ENCODE measurements at places on chromosomes 16 and 17. TPM values are rescaled to one million over a fixed set of nuclear protein-coding genes. Genes with fewer than 3 reads are reported as not detected.
A peak's percentile ranks its signal among the peaks of the same experiment; 100 is the strongest.

DNA sequence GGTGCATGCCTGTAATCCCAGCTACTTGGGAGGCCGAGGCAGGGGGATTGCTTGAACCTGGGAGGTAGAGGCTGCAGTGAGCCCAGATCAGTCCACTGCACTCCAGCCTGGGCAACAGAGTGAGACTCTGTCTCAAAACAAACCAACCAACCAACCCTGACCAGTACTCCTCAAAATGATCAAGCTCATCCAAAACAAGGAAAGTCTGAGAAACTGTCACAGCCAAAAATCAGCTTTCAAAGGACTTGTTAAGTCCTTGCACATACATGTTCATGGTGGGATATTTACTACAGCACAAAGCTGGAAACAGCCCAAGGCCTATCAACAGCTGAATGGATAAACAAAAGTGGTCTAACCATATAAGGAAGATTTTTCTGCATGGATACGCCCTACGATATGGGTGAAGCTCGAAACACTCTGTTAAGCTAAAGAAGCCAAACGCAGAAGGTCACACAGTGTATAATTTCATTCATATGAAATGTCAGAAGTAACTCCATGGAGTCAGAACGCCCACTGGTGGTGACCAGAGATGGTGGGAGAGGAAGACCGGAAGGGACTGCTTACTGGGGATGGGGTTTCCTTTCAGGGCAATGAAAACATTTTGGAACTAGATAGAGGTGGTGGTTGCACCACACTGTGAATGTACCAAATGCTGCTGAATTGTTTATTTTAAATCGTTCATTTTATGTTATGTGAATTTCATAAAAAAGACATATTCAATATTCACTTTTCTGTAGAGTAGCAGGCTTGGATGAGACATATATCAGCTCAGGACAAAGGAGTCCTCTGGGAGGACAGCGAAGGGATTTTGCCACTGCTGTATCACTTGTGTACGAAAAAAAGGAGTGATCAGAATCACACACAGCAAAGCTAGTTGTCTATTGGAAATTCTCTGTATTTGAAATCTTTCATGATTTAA lies 17.7 kb downstream of the CCL17 start:
- no peak overlapping the region for H3K27ac ChIP-seq
- no peak for DNase-seq
- peaks cover 6% of the 10 kb centered on the region for H3K4me1 ChIP-seq
- H3K27me3 ChIP-seq, result no peaks in the 10 kb centered on the region
- peaks cover under 1% of the 10 kb centered on the region for H3K36me3 ChIP-seq

- no peaks in the 10 kb centered on the region for H3K27me3 ChIP-seq
- peaks cover 17% of the 10 kb centered on the region for H3K4me1 ChIP-seq
- peaks cover 32% of the 10 kb centered on the region for H3K36me3 ChIP-seq
- no peak for DNase-seq
- no peak overlapping the region for H3K4me3 ChIP-seq
- H3K27ac ChIP-seq, result peak overlapping the region; percentile 50
Measured at GRCh38 chr16:68332411-68333121, 21.7 kb downstream of the PRMT7 start.

Gene LPCAT2
- total RNA-seq, result 0.12 TPM

Gene MMP2
- total RNA-seq, result not detected

- no peak for DNase-seq
- H3K4me3 ChIP-seq, result no peak overlapping the region
- peaks cover 23% of the 10 kb centered on the region for H3K4me1 ChIP-seq
Measured at GRCh38 chr16:53465606-53466280, 31.5 kb downstream of the RBL2 start.

- no peak for DNase-seq
- H3K27me3 ChIP-seq, result no peaks in the 10 kb centered on the region
- H3K4me3 ChIP-seq, result no peak overlapping the region
- no peak overlapping the region for H3K27ac ChIP-seq
- peaks cover 5% of the 10 kb centered on the region for H3K36me3 ChIP-seq
Measured at GRCh38 chr17:82121246-82121645, 23.2 kb upstream of the FASN start.

GRCh38 chr16:3595521-3596021 lies 15.8 kb downstream of the SLX4 start:
- H3K27ac ChIP-seq, result no peak overlapping the region
- no peaks in the 10 kb centered on the region for H3K4me1 ChIP-seq
- DNase-seq, result no peak

DNA sequence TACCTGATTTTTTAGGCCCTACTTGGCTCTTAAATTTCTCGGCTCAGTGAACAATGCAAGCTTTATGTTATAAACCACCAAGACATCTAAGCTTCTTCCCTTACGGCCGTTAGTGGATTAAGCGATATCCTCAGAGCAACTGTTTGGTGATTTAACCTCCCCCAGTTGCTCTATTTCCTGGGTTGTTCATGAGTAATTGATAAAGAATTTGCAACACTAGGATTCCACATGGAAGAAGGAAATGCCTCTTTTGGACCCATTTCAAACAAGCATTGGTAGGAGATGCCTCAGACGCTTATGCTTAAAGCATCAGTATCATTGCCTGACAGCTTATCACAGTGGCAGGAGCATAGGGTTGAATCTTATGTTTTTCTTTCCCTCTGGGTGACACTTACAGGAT lies 65.3 kb downstream of the RBFOX1 start:
- no peak overlapping the region for H3K4me3 ChIP-seq
- no peaks in the 10 kb centered on the region for H3K36me3 ChIP-seq
- H3K27me3 ChIP-seq, result no peaks in the 10 kb centered on the region
- no peak overlapping the region for H3K27ac ChIP-seq
- no peaks in the 10 kb centered on the region for H3K4me1 ChIP-seq

- H3K4me1 ChIP-seq, result peaks cover 53% of the 10 kb centered on the region
- H3K4me3 ChIP-seq, result no peak overlapping the region
- no peaks in the 10 kb centered on the region for H3K27me3 ChIP-seq
- no peak for DNase-seq
- peaks cover 14% of the 10 kb centered on the region for H3K36me3 ChIP-seq
- H3K27ac ChIP-seq, result no peak overlapping the region
Measured at GRCh38 chr17:57286399-57287105, 30.2 kb downstream of the MSI2 start.

Gene PERCC1
- total RNA-seq, result not detected

- H3K27me3 ChIP-seq, result no peaks in the 10 kb centered on the region
- H3K36me3 ChIP-seq, result no peaks in the 10 kb centered on the region
- peaks cover 8% of the 10 kb centered on the region for H3K4me1 ChIP-seq
- H3K4me3 ChIP-seq, result peak overlapping the region; percentile 68
Measured at GRCh38 chr16:4273858-4274311, 1.1 kb upstream of the TFAP4 start.

Gene MPO
- total RNA-seq, result 0.17 TPM

Data from activated CD4-positive, alpha-beta memory T cell treated with anti-CD3 and anti-CD28 coated beads for 36 hours (primary cell).